Activated T-cell treated with anti-CD3 and anti-CD28 coated beads, Interleukin-2, amount 50 U/mL, for 4 hours (primary cell): ENCODE measurements at places on chromosomes 13 and 19. TPM values are rescaled to one million over a fixed set of nuclear protein-coding genes. Genes with fewer than 3 reads are reported as not detected.
A peak's percentile ranks its signal among the peaks of the same experiment; 100 is the strongest.

TDRD12 gene
- 0.68 TPM for total RNA-seq

LAIR1 gene
- total RNA-seq, result 6.1 TPM

GRCh38 chr13:30159446-30159839 lies 147.9 kb downstream of the KATNAL1 start:
- DNase-seq, result no peak

- no peak for DNase-seq
These were observed 69.4 kb downstream of the PSPC1 start for GRCh38 chr13:19713186-19713965.

DNA sequence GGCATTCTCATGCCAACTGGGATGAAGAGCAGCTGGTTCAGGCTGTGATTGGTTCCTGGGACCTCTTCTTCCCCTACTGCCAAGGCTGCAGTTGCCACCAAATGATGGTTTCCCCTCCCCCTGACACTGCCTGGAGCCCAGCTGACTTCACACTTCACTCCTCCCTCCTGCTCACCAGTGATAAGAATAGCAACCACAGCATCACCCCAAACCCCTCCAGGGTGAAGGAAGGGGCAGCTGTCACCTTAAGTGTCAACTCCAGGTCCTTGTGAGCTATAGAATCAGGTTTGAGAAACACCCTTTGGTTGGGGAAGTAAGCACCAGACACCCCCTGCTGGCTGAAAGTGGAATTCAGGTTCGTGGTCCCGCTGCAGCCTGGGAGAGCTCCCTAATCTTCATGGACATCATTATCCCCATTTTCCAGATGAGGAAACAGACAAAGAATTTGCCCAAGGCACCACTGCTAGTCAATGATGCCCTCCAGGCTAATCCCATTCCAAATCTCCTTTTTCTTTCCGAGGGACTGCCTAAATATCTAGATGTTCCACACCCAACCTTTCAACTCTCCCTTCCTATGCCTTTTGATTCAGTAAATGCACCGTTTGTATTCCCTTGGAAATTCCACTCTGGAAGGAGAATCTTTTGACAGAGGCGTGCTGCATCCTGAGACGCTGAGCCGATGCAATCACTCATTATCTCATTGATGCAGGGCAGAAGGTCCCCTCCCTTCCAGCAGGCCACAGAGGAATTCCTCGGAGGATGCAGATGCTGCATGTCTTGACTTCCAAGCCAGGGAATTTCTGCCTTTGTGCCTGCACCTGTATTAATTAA lies 50.6 kb upstream of the UQCRFS1 start:
- DNase-seq, result peak; percentile 43

DNA sequence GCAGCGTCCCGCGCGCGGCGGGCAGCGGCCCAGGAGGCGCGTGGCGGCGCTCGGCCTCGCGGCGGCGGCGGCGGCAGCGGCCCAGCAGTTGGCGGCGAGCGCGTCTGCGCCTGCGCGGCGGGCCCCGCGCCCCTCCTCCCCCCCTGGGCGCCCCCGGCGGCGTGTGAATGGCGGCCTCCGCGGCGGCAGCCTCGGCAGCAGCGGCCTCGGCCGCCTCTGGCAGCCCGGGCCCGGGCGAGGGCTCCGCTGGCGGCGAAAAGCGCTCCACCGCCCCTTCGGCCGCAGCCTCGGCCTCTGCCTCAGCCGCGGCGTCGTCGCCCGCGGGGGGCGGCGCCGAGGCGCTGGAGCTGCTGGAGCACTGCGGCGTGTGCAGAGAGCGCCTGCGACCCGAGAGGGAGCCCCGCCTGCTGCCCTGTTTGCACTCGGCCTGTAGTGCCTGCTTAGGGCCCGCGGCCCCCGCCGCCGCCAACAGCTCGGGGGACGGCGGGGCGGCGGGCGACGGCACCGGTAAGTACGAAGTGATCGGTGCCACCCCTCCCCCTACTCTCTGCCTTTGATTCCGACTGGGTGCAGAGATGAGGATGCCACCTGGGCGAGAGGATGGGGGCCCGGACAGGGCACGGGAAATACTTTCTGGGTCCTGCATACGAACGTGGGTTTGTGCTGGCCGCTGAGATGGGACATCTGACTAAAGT lies 874 bp downstream of the TRIM28 start:
- peak; percentile 73 for DNase-seq

DNA sequence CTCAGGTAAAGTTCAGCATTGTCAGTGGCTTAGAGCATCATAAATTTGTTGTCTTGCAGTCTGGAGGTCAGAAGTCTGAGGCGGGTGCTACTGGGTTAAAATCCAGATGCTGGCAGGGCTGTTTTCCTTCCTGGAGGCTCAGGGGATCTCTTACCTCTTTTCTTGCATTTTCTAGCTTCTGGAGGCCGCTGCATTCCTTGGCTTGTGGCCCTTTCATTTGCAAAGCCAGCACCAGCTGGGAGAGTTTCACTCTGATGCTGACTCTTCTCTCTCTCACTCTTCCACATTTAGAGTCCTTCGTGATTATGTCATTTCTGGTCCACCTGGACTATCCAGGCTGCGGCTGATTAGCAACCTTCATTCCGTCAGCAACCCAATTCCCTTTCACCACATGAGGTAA lies 38.1 kb upstream of the SLC10A2 start:
- no peak for DNase-seq

GRCh38 chr13:70568571-70568970 lies 460.3 kb upstream of the KLHL1 start:
- DNase-seq, result no peak

GRCh38 chr19:13843104-13843921 lies 33.6 kb upstream of the NANOS3 start:
- DNase-seq, result no peak

DNA sequence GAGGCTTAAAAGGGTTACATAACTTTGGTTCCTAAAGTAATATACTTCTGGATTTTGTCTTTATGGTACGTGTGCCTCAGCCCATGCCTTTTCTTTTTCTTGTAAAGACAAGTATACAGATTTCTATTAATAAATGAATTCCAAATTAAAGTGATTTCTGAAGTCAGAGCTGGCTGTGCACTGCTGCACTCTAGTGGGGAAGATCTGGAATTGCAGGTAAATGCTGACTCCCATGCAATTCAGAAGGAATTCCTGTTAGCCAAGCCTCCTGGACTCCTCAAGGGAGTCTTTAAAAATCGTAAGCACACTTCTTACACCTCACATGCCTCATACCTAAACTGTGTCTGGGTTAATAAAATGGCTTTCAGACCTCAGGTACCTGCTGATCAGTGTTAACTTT lies 118.4 kb upstream of the SLC7A1 start:
- DNase-seq, result no peak

GRCh38 chr13:92573467-92574057 lies 653.0 kb upstream of the GPC6 start:
- no peak for DNase-seq
